ENCODE measurements at places on chromosomes 11 and 22.

DNA sequence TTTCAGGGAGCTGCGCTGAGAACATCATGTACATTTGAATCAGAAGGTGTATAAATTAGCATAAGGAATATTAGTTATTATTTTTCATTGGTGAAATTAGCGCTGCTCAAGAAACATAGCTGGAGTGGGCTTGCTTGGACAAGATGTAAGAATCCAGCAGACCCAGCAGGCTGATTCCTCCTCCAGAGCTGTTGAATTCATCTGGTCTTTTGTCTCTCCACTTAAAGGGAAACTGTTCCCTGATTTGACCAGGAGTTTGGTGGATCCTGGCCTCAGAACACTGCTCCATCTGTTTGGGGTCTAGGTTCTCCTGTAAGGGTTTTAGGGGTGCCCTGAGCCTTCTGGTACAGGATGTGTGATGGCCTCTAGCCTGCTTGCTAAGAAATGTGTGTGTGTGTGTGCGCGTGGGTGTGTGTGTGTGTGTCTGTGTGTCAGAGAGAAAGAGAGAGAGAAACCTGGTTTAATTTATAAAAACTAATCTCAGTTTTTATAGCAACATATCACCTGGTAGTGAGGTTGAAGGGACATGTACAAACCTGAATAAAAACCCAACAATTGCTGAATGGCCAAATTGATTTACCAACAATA, 8.3 kb upstream of the SORL1 start:
- DNase-seq = no peak

- no peak for DNase-seq
These were observed 120.5 kb downstream of the TEAD1 start for GRCh38 chr11:12794576-12795230.

- no peak for DNase-seq
These were observed 92.3 kb upstream of the SEPTIN5 start for GRCh38 chr22:19622061-19622441.

GRCh38 chr11:33889296-33889695, 2.6 kb downstream of the LMO2 start:
- DNase-seq = no peak

DNA sequence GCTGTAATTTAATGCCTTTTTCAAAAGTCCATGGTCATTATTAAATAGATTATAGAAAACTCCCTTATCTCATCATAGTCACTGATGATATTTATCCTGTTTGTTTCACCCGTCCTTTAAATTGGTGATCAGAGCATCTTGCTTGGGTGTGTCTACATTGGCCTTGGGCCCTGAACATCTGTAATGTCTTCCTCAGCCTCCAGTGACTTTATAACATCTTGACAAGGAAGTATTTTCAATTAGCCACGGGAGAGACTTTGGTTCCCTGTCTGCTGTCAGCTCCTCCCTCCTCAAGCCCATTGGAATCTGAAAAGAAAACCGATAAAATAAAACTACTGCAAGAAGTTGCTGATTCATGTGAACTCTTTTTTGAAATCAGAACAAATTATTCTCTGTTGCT, 116.9 kb upstream of the TTC12 start:
- no peak for DNase-seq

- peak; percentile 1 for DNase-seq
These were observed 26.1 kb downstream of the TYR start for GRCh38 chr11:89203814-89204213.

- DNase-seq = no peak
These were observed 118.4 kb downstream of the RBFOX2 start for GRCh38 chr22:35910003-35910769.

- DNase-seq = no peak
These were observed 436.0 kb downstream of the NELL1 start for GRCh38 chr11:21105196-21105917.

GRCh38 chr11:27390318-27391295, 27.6 kb upstream of the CCDC34 start:
- DNase-seq = peak; percentile 70

DNA sequence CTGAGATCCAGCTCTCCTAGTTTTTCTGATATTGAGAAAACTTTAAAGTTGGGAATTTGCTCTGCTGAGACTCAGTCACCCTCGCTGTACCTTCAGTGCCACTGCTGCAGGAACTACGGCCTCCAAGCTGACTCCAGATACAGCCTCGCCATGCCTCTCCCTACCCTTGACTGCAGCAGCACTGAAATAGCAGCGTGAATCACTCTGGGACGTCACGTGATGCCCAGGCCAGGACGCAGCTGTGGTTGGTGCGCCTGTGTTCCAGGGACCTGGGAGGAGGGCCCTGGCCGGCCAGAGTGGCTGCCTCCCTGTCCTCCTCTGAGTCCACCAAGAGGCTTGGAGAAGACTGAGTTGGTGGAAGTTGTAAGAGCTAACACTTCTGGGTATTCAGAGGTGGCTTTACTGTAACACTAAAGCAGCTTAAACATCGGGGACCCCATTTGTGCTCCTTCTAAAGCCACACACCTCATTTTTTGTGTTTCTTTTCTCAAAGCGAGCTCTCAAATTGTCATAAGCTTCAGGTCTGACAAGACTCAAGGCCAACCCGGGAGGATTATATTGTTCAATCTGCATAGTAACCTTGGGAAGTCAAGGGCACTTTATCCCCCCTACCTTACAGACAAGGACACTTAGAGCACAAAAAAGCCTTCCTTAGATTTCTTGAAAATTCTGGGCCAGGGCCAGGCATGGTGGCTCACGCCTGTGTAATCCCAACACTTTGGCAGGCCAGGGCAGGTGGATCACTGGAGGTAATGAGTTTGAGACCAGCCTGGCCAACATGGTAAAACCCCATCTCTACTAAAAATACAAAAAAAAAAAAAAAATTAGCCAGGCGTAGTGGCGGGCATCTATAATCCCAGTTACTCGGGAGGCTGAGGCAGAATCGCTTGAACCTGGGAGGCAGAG, 4.2 kb upstream of the STIP1 start:
- peak; percentile 90 for DNase-seq

DNA sequence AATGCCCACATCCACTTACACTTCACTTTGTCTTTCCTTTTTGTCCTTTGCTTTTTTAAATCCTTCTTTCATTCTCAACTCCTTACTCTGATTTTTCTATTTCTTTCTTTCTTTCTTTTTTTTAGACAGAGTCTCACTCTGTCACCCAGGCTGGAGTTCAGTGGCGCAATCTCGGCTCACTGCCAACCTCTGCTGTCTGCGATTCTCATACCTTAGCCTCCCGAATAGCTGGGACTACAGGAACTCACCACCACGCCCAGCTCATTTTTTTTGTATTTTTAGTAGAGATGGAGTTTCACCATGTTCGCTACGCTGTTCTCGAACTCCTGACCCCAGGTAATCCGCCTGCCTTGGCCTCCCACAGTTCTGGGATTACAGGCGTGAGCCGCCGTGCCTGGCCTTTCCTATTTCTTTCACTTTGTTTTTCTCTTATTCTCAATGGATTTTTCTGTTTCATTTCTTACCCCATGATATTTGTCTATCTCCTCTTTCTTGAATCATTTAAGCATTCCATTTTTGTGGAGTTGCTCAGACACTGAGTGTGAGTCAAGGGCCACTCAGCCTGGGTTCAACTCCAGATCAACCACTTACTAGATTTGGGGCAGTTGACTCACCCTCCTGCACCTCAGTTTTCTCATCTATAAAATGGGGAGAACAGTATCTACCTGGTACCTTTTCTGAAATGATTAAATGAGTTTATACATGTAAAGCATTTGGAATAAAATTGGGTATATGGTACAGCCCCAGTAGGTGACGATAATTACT, 7.6 kb downstream of the KCNJ5 start:
- DNase-seq = peak; percentile 29

DNA sequence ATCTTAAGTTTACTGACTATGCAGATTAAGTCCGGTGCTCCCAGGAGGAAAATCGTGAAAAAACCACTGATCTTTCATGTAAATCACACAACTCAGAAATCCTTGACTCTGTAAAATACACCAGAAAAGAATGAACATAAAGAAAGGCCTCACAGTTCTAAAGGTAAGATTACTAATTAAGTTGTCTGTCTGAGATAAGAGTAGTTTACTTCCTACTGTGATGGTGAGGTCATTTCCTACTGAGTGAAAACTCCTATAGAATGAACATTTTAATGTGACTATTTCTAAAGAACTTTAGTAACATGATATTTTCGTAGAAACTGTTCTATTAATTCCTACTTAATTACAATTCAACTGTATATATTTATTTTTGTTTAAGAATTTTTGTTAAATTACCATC, 774.4 kb upstream of the CHORDC1 start:
- DNase-seq = no peak

GRCh38 chr22:46293577-46294260, 3.0 kb upstream of the GTSE1 start:
- peak; percentile 78 for DNase-seq

DNA sequence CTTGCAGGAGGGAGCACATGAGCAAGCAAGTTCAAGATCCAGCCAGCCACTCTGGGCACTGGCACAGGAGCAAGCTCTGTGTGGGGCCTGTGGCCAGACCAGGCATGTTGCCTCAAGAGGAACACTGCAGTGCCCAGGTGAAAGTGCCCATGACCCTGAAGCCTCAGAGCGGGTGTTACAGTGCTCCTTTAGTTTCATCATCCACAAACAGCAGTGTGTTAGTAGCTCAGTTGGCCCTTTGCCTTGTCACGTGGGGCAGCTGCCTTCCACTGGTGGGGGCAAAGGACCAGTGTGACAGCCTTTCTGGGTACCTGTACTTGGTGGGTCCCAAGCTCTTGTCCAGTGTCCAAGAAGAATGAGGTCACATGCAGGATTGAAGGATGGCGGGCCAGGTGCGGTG, 3.0 kb upstream of the EI24 start:
- DNase-seq = no peak

- DNase-seq = no peak
These were observed 10.9 kb downstream of the MUC2 start for GRCh38 chr11:1085440-1086170.

GRCh38 chr11:33949252-33949913, 57.5 kb upstream of the LMO2 start:
- no peak for DNase-seq

GRCh38 chr11:102079625-102080024, 30.6 kb upstream of the YAP1 start:
- no peak for DNase-seq
